ENCODE measurements at places on chromosomes 11 and 22.

- DNase-seq = no peak
Observed at GRCh38 chr11:20926799-20927540, 257.6 kb downstream of the NELL1 start.

GRCh38 chr11:39712581-39712980, 1746.9 kb downstream of the LRRC4C start:
- DNase-seq = no peak

- no peak for DNase-seq
Observed at GRCh38 chr11:116226731-116227130, 546.1 kb downstream of the BUD13 start.

GRCh38 chr11:38988908-38989307, 2390.9 kb upstream of the RAG2 start:
- no peak for DNase-seq

DNA sequence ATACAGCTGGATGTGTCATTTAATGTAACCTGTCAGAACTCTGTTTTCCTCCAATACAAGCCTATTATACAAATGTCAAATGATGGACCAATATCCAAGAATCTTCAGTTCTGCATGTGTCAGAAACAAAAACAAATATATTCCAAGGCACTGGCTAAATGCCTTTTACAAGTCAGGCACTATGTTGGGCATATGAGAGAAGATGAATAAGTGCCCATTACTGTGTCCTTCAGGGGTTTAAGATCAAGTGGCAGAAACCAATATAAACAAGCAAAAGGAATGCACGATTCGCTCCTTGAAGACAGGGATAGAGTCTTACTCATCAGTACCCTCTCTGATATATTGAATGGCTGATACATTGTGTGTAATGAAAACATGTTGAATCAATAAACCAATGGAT, 254.4 kb downstream of the TTC28 start:
- DNase-seq = no peak

- no peak for DNase-seq
Observed at GRCh38 chr22:33588860-33589259, 331.4 kb downstream of the LARGE1 start.

DNA sequence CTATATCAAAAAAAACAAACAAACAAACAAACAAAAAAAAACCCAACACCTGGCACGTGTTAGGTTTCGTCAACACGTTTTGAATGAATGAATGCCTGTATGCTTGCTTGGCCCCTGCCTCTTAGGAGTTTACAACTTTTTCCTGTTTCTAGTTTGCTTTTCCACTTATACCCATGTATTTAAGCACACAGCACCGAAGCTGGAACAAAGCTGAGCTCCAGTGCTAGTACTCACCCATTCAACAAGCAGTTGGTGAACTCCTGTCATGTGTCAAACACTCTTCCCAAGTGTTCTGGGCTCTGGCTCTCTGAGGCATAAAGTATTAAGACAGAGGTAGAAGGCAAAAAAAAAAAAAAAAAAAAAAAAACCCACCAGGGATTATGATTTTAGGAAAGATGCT, 599.3 kb downstream of the BUD13 start:
- DNase-seq = no peak

DNA sequence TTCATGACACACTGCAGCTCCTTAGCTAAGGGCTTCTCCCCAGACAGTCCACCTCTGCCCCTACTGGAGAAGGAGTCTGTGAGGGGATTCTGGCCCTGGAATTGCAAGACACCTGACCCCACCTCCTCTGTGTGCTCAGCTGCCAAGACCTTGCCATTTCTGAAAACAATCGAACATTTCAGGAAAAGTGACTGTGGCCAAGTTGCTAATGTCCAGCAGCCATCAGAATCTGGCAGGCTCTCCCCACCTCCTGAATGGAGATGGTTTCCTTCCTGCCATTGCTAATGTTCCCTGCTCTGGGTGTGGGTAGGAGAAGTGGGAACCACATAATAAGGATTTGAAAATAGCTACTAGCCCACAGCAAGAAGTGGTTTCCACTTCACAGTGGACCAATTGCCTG, 127.2 kb upstream of the ALX4 start:
- DNase-seq = no peak

DNA sequence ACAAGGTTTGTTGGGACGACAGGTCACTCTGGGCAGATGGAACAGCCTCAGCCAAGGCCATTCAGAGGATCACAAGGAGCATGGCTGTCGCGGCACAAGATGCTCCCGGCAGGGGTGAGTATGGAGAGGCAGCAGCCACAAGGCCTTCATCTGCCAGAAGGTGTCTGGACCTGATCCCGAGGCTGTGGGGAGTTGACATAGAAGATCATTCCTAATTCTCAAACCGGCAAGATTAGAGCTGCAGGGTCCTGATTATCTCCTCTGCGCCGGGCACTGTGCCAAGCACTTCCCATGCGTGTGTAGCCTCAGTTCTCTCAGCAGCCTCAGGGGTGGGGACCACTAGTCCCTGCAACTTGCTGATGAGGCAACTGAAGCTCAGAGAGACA, 32.3 kb upstream of the RFPL3 start:
- DNase-seq = no peak

DNA sequence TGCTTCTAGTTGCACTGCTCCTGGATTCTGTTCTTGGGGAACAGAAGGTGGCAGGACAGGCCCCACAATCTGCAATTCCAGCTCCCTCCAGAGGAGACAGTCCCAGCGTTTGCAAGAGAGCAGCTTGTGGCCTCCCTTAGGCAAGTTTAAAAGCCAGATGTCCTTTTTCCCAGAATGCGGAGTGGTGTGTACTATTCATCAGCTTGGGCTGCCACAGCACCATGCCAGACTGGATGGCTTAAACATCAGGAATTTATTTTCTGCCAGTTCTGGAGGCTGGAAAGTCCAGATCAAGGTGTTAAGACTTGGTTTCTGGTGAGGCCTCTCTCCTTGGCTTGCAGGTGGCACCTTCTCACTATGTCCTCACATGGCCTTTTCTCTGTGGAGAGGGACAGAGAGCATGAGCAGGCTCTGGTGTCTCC, 11.7 kb downstream of the MIAT start:
- no peak for DNase-seq

Data from stimulated activated CD4-positive, alpha-beta T cell treated with anti-CD3 and anti-CD28 coated beads, Interleukin-1b, Interleukin-23, amount 100 ng/mL, for 1 hour (primary cell).